Mammary epithelial cell (primary cell): ENCODE measurements at places on chromosomes 1 and 21. TPM values are rescaled to one million over a fixed set of nuclear protein-coding genes. Genes with fewer than 3 reads are reported as not detected.

The DPT gene
- polyA plus RNA-seq = not detected

The LCE2B gene
- polyA plus RNA-seq = not detected

The LENEP gene
- 0.16 TPM for polyA plus RNA-seq

The CASP9 gene
- polyA plus RNA-seq = 5.2 TPM

The NES gene
- polyA plus RNA-seq = 0.06 TPM
